ENCODE measurements at places on chromosomes 6 and 20.

DNA sequence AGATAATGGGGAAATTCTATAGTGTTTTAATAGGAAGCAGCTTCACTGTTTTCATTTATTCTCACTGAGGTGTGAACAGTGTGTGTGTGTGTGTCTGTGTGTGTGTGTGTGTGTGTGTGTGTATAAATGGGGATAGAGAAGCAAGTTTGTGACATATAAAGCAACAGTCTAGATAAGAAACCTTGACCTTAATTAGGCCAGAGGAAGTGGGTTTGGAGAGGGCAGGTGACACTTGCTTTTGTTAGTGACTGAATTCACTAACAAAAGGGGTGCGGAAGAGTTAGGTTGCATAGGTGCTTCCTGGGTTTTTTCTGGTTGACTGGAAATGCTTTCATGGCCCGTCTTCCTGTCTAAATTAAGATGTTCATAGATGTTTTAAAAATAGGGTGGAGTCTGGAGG, 515.7 kb upstream of the FLRT3 start:
- no peak for DNase-seq

GRCh38 chr6:5108068-5108467, 22.9 kb downstream of the PPP1R3G start:
- peak; percentile 39 for DNase-seq

- DNase-seq = no peak
Measured at GRCh38 chr6:148954934-148955333, 208.1 kb downstream of the UST start.

- DNase-seq = no peak
Measured at GRCh38 chr6:4568138-4568537, 208.1 kb upstream of the CDYL start.

GRCh38 chr20:23507346-23507745, 16.4 kb downstream of the CST8 start:
- no peak for DNase-seq

DNA sequence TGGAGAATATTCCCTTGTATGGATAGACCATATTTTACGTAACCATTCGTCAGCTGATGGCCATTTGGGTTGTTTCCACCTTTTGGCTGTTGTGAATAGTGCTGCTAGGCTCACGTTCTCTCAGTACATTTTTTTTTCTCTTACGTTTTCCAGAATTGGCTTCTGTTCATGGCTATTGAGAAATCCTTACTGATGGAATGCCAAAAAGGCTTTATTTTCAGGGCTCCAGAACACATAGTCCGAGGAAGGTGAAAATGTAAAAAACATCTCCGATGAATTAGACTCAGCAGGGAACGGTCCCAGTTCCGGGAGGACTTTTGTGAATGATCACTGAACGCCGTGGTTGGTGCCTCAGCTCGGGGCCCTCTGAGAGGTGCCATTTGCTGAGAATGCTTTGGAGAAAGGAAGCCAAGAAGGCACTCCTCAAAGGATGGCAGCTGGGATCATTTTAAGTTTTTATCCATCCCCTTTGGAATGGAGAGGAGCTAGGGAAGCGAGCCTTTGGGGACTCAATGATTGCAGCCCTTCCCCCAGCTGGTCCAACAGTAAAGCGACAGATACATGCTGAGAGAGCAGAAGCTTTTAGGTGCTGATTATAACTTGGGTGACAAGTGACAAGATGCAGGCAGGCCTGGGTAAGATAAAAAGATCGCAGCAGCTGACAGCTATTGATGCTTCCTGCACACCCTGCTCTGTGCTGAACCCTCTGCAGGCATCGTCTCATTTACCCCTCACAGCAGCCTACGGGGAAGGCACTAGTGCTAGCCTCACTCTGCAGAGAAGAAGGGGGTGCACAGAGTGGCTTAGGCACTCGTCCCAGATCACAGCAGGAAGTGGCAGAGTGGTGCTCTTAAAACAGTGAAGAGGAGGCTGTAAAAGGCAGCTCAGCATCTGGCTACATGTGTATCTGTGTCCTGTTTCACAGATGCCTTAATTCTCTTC, 133.4 kb upstream of the KCNG1 start:
- DNase-seq = peak; percentile 81

DNA sequence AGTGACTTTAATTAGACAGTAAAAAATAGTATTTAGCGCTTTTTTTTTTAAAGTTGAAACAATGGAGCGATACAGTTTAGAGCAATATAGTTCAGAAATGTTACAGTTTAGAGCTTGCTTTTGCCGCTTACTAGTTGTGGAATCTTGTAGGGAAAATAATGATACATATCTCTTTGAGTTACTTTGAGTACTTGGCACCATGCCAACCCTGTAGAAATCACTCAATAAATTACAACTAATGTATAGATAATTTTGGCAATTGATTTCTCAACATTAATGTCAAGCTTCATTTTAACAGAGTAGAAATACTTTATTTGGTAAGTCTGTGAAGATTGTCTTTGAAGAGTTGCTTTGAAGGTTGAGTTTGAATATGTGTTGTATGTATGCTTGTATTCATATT, 27.4 kb downstream of the CDC40 start:
- no peak for DNase-seq

GRCh38 chr6:100657678-100658330, 193.1 kb upstream of the SIM1 start:
- DNase-seq = no peak

DNA sequence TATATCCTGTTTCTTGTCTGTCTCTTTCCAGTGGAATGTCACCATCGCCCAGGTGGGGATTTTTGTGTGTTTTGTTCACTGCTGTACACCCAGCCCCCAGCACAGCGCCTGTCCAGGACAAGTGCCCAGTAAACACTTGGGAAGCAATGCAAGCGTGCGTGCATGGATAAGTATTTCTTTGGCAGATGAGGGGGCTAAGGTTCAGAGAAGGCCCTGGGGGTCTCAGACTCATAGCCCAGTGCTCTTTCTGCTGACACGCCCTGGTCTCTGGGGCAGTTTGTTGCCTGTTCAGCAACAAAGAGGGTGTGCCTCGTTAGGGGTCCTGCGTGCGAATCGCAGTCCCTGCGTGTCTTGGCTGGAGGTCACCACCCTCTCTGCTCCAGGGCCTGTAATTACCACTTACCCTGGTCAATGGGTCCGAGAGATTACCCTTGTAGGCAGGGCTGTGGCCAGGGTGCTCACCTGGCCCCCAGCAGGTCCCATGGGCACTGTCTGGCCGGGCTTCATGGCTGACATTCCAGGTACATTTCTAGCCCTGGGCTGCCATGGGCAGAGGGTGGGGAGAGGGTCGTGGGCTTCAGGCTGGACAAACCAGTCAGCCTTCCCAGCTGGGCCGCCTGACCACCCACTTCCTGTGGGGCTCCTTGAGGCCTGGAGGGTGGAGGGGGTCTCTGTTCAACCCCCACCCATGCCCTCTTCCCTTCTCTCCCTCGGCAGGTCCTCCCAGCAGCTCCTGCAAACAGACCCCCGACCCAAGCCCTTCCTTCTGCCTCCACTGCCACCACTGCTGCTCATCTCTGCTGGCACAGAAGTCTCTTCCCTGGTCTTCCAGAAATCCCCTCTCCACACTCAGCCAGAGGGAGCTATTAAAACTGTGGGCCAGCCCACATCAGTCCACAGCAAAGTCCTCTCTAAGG, 87.1 kb downstream of the CEBPB start:
- DNase-seq = no peak

DNA sequence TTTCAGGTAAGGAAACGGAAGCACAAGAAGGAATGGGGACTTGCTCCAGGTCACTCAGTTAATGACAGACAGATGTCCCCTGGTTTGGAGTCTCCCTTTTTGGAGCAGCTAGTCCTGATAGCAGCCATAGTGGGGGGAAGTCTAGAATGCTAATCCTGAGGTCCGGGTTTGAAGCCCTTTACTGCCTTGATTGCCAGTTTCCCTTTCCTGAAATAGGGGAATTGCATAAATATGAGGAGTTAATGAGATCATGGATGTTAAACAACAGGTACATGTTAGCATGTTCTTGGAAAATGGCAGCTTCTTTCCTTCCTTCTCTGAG, 341 bp upstream of the TTPAL start:
- DNase-seq = no peak

DNA sequence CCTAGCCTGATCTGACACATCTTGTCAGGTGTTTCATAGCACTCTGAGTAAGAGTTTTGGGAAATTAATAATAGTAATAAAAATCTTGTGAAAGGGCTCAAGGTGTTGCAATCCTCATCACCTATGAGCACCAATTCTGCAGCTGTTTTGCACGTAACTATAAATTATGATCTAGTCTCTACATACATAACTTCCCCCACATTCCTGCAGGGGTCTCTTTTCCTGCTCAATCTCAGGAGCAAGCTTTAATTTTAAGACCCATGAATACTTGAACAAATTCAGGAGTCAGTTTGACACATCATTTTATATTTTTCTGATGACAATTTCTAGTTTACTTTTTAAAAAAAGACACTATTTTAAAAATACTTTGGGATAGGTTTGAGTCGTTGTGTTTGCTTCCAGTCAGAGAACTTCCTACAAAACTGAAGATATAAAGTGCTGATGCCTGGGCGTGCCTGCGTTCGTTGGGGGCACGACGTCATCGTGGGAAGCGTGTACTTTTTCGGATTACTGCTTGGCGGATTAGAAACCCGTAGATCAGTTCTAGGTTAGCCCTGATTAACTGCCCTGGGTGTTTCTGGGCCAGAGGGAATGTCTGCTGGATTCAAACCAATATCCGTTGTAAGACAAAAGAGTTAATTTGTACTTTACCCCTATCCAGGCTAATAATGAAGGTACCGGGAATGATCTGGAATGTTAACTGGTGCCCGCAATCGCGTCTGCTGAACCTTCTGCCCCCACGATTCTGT, 1.0 kb upstream of the E2F3 start:
- DNase-seq = peak; percentile 51

GRCh38 chr6:44530209-44530909, 142.9 kb downstream of the CDC5L start:
- DNase-seq = no peak

DNA sequence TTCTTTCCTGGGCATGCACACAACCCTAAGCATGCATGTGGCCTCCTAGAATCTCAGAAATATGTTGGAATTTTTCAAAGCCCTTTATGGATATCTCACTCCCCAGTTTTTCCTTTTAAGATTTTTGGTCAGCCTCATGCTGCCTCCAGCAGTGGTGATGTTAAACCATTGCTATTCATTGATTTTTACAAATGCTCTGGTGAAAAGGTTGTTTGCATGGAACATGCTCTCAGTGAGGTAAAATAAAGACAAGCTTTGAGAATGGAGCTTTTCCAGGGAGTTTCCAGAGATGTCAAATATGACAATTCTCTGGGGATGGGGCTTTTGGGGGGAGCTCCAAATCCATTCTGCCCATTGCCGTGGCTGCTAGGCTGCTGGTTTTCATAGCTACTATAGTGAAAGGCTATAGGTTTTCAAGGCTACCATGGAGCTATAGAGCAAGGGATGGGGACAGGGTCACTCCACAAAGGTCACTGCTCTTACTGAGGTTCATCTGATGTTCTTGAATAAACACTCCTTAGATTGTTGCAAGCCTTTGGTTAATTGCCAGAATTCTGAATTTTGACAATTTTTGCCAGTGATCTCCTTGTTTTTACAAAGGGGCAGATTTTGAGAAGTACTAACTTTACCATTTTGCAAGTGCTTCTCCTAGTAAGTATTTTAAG, 178.1 kb upstream of the ARG1 start:
- no peak for DNase-seq

GRCh38 chr6:111803371-111803770, 69.9 kb downstream of the FYN start:
- DNase-seq = no peak

GRCh38 chr6:95593025-95593424, 15.7 kb downstream of the MANEA start:
- DNase-seq = no peak

- no peak for DNase-seq
Measured at GRCh38 chr6:20882014-20882413, 347.8 kb downstream of the CDKAL1 start.

DNA sequence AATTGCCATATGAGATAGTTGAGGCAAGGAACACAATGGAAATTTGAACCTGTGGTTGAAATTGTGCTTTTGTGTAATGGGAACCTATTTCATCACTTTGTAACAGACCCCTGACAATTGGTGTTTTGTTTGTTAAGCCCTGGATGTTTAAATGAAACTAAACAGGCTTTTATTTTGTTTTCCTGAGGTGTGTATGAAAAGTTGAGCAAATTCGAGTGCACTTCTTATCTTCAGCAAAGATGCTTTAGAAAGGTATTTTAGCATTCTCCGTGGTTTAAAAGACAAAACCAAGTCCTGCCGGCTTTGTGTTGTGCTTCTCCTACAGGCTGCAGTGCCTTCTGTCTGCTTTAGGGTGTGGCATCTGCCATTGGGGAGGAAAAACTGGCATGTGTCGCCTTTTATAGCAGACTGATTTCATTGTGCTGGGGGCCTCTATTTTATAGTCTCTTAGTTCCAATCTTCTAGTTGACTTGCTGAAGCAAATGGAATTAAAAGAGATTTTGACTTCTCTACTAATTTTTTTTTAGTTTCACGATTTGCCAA, 2.2 kb upstream of the ARID1B start:
- no peak for DNase-seq

- DNase-seq = no peak
Measured at GRCh38 chr6:14396826-14397517, 279.4 kb downstream of the CD83 start.

DNA sequence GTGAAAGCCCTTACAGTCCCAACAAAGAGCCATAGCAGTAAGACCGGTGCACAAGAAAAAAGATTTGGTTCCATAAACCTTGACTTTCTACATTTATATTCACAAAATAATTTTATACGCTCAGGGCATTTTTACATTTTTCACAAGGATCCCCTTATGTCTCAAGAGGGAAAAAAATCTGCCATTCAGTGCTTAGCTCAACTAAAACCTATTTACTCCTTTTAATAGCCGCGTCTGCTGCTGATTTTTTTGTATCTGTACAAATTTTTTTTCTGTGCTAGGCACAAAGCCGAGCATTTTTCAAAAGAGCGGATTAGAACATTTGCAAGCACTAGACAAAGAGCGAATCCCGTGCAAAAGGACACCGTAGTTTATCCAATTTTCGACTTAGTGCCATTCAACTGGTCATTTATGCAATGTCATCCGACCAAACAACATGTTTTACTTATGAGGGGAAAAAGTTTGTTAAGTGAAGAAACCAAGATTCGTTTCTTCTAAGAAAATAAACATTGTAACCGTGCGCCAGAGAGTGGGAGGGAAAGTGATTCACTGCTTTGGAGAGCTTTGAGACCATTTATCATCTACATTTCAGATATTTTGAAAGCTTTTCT, 3.7 kb downstream of the TFAP2D start:
- DNase-seq = no peak

GRCh38 chr6:111721753-111722154, 116.1 kb upstream of the TRAF3IP2 start:
- DNase-seq = no peak

GRCh38 chr20:4638826-4639225, 82.9 kb upstream of the PRND start:
- DNase-seq = no peak

GRCh38 chr20:32609993-32610392, 24.9 kb upstream of the NOL4L start:
- DNase-seq = no peak

- DNase-seq = no peak
Measured at GRCh38 chr6:105873211-105873704, 212.9 kb upstream of the PRDM1 start.
